Stimulated activated CD4-positive, alpha-beta T cell treated with anti-CD3 and anti-CD28 coated beads, Interleukin-4, amount 100 ng/mL, for 1 hour (primary cell): ENCODE measurements at places on chromosomes 1 and 21.

DNA sequence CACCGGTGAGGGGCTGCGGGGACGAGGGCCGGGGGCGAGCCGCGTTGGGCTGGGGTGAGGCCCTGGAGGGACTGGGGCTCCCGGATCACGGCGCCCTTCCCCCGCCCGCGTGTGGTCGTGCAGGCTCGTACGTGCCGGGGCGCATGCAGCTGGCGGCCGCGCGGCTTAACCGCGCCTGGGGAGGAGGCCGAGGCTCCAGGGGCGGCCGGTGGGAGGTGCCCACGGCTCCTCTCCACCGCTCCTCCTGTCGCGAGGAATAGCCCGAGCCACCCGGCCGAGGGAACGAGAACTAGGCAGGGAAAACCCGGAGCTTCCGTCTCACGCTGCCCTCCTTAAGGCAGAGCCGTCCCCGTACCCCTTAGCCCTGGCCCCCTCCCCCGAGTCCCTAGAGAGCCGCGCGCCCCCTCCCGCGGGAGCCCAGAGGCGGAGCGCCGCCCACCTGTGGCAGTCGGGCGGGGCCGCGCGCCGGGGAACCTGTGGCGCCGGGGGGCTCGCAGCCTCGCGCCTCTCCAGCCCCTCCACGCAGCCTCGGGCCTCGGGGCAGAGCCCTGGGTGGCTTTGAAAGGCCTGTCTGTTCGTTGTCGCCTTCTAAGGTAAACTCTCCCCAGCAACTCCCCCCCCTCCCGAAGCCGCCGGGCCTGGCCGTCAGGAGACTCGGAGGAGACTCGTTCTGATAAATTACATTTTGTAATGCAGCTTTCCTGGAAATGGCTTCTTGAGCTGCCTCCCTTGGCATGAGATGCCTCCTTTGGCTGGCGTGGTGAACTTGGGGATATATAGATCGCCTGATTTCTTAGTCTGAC lies 746 bp downstream of the AK4 start:
- DNase-seq = peak; percentile 42

DNA sequence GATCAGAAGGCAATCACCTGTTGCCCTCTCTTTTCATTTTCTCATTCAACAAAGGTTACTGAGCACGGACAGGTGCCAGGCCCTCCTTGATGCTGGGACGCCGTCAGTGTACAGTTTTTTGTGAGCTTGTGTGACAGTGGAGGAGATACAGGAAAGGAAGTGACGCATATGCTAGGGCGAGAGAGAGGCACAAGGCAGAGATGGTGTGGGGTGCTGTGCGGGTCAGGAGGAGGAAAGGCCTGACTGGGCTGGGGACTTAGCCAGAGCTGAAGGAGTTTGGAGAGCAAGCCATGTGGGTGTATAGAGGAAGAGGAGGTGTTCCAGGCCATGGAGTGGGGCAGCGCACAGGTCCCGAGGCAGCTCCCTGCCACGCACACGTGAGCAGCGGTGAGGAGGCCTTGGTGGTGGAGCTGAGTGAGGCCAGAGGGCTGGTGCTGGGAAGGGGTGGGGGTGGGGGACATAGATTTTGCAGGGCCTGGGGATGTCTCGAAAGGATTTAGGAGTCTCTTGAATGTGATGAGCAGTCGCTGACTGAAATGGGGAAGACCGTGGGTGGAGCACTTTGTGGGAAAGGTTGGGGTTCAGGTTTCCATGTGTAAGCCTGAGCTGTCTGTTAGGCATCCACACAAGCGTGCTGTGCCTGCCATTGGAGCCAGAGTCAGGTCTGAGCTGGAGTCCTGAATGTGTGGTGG lies 46.0 kb downstream of the TRAPPC10 start:
- DNase-seq = no peak

DNA sequence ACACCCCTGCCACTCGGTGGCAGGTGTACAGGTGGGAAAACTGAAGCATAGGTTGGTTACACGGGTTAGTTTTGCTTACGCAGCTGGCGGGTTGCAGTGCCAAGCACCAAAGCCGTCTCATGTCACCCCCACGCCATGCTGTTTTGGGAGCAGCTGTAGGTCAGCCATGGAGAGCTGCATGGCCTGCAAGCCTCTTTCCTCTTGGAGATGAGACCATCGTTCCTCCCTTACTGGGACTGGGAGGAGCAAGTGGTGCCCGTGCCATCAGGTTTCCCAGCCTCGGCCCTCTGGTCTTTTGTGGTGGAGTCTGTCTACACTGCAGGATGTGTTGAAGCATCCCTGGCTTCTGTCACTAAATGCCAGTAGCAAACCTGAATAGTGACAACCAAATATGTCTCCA lies 46.9 kb downstream of the AJAP1 start:
- DNase-seq = no peak

DNA sequence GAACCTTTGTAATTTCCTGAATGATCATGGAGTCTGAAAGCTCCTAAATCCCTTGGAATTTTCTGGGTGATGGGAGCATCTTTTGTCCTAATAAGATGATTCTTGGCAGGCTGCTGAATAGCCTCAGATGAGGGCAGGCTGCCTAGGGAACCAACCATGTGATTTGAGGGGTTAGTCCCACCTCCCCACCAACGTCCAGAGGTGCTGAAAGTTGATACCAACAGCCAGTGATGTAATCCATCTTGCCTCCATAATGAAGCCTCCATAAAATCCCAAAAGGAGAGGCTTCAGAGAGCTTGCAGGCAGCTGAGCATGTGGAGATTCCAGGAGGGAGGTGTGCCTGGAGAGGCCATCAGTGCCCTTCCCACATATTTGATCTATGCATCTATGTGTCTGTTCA lies 43.7 kb downstream of the GTF2B start:
- DNase-seq = no peak
